Umbilical cord (tissue), 2 donors: ENCODE measurements at places on chromosomes 2 and 18.
A peak's percentile ranks its signal among the peaks of the same experiment; 100 is the strongest.

- no peak for DNase-seq
Observed at GRCh38 chr2:236684504-236685256, 115.1 kb downstream of the ACKR3 start.

- peak; percentile 44 for DNase-seq
Observed at GRCh38 chr2:204931562-204931961, 386.3 kb downstream of the PARD3B start.

DNA sequence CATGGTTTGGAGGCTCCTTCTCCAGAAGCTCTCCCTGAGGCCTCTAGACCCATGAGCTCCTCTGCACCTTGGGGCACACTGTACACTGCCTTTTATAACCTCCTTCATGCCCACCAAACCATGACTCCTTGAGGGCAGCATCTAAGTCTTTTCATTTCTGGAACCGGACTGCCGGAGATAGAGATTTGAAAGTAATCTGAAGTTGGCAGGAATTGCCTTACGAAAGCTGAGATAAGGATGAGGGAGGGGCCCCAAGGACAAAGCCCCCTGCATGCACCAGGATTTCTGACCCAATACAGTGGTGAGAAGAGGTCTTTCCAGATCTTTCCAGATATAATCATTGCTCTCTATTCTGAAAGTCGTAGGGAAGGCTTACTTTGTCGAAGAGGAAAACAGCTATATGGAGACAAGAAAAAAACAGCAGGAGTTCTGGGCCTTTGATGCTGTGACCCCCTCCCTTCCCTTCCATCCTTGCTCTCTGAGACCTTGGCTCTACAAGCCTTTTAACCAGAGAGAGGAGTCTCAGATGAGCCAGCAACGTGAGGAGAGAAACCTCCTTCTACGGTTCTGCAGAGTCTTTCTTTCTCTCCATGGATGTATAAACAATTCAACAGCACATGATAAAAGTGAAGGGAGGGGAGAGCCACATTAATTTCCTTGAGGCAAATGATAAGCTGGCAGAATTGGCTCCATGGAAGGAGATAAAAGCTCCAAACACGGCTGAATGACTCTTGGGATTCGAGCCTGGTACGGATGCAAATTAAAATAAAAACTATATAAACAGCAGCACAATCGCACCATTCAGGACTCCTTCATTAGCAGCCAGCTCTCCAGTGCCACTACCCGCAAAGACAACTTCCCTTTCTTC is 88.0 kb upstream of the RTN4 start:
- DNase-seq = no peak

DNA sequence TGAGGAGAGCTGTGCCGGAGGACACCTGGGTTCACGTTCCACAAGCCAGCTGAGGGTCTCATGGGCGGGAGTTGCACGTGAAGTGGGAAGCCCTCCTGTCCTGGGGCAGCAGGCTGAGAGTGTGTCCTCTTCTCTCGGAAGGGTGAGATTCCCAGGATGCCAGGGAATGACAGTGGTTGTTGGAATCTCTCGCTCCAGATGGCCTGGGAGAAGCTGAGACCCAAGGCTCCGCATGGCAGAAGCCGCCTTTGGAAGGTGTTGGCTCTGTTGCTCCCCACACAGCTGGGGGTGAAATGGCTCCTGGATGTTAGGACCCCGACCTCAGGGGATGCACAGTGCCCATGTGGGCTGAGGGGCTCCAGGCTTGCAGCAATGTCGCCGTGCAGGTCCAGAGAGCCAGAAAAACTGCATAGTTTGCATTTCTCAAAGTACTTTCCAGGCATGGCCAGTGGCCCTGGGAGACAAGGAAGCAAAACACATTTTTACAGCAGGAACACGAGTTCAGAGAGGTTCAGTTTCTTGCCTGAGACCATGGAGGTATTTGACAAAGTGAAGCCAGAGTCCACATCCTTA is 153.4 kb downstream of the TMEM18 start:
- DNase-seq = no peak

DNA sequence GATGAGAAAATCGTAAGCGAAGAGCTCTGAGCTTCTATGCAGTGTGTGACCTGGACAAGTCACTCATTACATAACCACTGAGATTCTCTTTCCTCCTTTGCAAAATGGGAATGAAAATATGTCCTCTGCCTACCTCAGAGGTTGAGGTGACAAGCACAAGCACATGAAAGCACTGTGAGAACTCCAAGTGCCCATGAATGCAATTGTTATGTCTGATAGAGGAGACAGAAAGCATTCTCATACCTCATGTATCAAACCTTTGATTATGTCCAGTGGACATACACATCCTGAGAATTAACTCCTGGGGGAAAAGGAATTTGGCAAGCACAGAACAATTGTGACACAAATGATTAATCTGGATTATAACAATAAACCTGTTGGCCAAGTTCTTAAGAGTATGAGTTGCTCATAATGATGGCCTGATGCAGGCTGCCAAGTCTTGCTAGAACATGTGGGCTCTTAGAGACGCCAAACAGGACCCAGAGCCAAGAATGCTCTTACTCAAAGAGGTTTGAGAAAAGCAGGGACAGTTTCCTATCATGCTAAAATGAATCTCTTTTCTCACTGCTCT is 8.5 kb upstream of the RMDN2 start:
- DNase-seq = peak; percentile 51
